ENCODE measurements at places on chromosomes 5 and 9.

DNA sequence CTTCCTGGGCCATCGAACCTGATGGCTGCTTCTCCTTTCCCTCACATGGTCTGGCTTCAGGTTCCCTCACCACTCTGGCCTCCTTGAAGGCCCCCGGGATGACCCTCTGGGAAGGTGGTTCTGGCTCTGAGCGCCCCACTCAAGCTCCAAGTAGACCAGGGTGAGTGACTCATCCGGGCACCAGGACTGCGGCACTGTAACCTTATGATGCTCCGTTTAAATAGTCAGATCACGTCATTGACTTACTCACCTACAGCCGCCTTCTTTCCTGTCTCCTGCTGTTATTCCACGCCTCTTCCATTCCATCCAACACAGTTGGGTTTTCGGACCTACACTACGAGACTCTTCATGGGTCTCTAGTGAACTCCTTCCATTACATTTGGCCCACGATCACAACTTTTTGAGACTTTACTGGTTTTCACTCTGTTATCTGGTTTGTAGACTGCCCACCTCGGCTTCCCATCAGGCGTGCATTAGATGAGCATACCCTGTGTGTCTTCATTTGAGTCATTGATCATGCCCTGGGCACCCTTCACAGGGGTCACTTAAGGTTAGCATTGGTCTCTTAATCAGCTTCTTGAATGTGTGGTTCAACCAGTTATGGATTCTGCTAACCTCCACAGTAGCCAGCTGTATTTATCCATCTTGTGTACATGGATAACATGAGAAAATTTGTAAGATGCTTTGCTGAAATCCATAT, 138.8 kb upstream of the LMX1B start:
- DNase-seq, result peak; percentile 46

DNA sequence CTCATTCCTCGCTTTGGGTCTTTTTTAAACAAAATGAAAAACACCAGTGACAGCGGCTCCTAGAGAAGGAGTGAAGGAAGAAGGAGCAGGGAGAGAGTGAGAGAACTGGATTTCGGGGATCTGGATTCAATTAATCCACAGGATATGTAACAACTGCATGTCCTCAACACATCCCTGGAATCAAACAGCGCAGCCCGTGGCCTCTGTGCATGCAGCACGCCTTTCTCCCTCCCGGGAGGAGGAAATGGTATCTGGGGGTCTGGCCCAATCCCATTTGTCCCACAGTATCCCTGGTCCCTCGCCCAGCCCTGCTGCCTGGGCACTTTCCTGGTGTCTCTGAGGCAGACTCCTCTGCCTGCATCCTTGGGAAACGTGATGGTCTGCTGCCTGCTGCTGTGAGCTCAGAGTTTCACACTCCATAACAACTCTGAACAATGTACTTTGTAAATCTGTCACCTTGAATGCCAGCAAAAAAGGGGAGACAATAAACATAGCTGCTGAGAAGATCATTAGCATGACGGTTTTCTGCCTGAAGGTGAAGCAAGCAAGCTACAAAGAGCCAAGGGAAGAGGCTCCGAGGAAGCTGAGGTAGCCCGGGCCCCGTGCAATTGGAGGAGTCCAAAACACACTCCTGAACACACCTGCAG, 56.1 kb downstream of the PTCH1 start:
- no peak for DNase-seq

DNA sequence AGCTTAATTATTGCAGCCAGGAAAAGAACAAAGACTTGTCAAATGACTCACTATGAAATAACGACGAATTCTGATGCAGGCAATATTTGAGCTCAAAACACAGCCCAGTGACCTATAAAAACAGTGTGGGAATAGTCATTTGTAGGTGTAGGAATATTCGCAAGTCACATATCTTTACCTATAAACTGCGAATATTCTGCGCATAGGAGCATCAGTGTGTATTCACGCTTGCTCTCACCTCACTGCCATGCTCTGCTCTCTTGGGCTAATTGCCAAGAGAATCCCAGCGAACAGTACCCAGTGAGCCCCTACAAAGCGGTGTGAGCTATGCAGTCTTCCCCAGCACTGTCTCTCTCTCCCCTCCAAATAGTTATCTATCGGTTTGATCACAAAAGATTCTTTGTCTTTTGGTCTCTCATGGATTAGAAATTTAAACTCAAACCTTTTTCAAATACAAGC, 74.2 kb downstream of the ST8SIA4 start:
- peak; percentile 24 for DNase-seq

DNA sequence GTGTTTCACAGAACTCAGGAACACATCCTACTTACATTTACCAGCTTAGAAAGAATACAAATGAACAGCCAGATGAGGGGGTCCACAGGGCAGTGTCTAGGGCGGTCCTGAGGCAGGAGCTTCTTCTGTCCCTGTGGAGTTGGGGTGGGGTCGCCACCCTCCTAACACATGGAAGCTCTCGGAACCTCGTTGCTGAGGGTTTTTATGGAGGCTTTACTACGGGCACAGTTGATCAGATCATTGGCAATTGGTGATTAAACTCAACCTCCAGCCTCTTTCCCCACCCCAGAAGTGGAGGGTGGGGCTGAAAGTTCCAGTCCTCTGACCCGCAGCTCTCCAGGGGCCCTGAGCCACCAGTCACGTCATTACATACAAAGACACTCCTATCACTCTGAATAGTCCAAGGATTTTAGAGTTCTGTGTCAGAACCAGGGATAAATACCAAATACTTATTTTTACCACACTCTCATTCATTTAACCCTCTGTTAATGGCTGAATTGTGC, 156.9 kb downstream of the COL23A1 start:
- DNase-seq, result no peak
